PC-3 (cell line): ENCODE measurements at places on chromosomes 5 and 9. TPM values are rescaled to one million over a fixed set of nuclear protein-coding genes. Genes with fewer than 3 reads are reported as not detected.

GRCh38 chr5:158451993-158452672 lies 593.2 kb upstream of the CLINT1 start:
- no peaks in the 10 kb centered on the region for H3K36me3 ChIP-seq
- no peak overlapping the region for H3K27ac ChIP-seq
- H3K4me1 ChIP-seq, result peaks cover 10% of the 10 kb centered on the region; the same call in 1 of the 2 replicates
- peaks cover 27% of the 10 kb centered on the region for H3K27me3 ChIP-seq
- DNase-seq, result no peak

- DNase-seq, result no peak
- H3K27me3 ChIP-seq, result no peaks in the 10 kb centered on the region
- no peak overlapping the region for H3K27ac ChIP-seq
- no peak overlapping the region for H3K4me3 ChIP-seq
- no peaks in the 10 kb centered on the region for H3K36me3 ChIP-seq
- no peaks in the 10 kb centered on the region for H3K4me1 ChIP-seq
Observed at GRCh38 chr5:74596927-74597326, 43.6 kb downstream of the ENC1 start.

DNA sequence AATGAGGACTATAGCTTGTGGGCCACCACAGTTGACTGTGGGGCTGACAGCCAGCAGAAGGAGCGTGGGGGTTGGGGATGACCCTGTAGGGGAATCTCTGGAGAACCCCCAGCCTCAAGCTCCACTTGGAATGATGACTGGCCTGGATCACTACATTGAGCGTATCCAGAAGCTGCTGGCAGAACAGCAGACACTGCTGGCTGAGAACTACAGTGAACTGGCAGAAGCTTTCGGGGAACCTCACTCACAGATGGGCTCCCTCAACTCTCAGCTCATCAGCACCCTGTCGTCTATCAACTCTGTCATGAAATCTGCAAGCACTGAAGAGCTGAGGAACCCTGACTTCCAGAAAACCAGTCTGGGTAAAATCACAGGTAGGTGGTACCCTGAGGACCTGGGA lies 128.4 kb upstream of the DMRT1 start:
- H3K4me3 ChIP-seq, result no peak overlapping the region
- H3K27me3 ChIP-seq, result no peaks in the 10 kb centered on the region
- no peak overlapping the region for H3K27ac ChIP-seq
- peaks cover 10% of the 10 kb centered on the region; the same call in 1 of the 2 replicates for H3K36me3 ChIP-seq
- H3K4me1 ChIP-seq, result peaks cover 9% of the 10 kb centered on the region

DNA sequence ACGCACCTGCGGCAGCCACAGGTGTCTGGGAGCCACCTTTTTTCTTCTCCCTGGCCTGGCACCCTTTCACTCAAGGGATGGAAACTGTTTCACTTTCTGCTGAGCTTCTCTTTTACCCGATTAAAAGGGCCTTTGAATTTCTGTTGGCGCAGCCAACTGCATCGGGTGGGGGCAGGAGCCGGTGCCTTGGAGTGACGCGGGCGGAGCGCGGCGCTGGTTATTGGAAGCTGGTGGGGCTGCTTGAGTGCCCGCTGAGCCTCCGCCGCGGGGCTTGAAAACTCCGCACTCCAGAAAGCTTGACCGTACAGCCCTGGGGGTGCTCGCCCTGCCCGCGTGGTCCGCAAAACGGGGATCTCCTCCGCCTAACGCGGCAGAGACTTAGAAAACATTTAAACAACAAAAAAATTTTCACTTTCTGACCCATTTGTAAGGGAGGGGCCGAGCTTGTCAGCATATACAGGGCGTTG lies 52.0 kb upstream of the TJP2 start:
- peak overlapping the region; percentile 99 for H3K27ac ChIP-seq
- H3K4me1 ChIP-seq, result peaks cover 14% of the 10 kb centered on the region
- peak; percentile 48 for DNase-seq
- peak overlapping the region; percentile 79 for H3K4me3 ChIP-seq

- DNase-seq, result no peak
- H3K27ac ChIP-seq, result no peak overlapping the region
- peaks cover 68% of the 10 kb centered on the region for H3K27me3 ChIP-seq
- no peaks in the 10 kb centered on the region for H3K36me3 ChIP-seq
Observed at GRCh38 chr5:158205992-158206391, 347.0 kb upstream of the CLINT1 start.

DNA sequence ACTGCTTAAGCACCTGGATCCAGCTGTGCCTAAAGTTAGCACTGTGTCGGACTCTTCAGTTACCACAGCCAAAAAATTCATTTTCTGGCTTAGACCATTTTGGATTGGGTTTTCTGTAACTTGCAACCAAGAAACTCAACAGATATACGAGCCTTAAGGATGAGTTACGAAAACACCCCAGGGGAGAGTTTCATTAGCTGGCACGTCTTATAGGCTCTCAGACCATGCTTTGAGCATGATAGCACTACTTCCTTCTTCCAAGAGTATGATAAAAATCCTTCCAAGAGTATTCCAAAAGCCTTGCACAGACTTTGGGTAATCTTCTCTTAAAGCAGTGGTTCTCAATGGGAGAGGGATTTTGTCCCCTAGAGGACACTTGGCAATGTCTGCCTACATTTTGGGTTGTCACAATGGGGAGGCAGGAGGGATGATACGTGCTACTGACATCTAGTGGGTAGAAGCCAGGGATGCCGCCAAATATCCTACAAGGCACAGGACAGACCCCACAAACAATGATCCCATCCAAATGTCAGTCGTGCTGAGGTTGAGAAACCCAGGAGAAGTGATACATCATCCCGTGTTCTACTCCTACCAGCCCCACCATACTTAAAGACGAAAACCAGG lies 64.8 kb downstream of the SMIM23 start:
- H3K4me3 ChIP-seq, result no peak overlapping the region
- H3K27ac ChIP-seq, result no peak overlapping the region
- H3K27me3 ChIP-seq, result no peaks in the 10 kb centered on the region
- H3K36me3 ChIP-seq, result no peaks in the 10 kb centered on the region

DNA sequence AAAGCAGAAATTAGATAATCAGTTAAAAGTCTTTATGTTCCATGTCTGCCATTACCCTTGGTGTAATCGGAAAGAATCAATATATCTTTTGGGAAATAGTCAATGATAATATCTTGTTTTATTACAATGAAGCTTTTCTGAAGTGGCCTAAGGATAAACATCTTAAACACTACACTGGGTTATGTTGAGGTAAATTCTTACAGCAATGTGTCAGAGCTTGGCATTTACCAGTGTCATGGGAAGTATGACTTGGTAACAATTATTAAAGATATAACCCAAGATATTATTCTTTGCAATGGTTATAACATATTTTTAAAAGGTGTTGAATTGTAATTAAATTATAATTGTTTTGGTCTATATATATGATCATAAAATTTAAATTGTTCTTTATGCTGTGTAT lies 84.7 kb downstream of the CFAP95 start:
- H3K27me3 ChIP-seq, result no peaks in the 10 kb centered on the region
- peaks cover 3% of the 10 kb centered on the region for H3K4me1 ChIP-seq
- no peak overlapping the region for H3K27ac ChIP-seq
- H3K4me3 ChIP-seq, result no peak overlapping the region
- no peaks in the 10 kb centered on the region for H3K36me3 ChIP-seq
- peak; percentile 30 for DNase-seq

- peaks cover 14% of the 10 kb centered on the region for H3K4me1 ChIP-seq
- H3K4me3 ChIP-seq, result no peak overlapping the region
- no peaks in the 10 kb centered on the region for H3K27me3 ChIP-seq
- H3K36me3 ChIP-seq, result no peaks in the 10 kb centered on the region
- no peak overlapping the region for H3K27ac ChIP-seq
- no peak for DNase-seq
Observed at GRCh38 chr9:33436445-33436844, 10.9 kb downstream of the AQP3 start.

DNA sequence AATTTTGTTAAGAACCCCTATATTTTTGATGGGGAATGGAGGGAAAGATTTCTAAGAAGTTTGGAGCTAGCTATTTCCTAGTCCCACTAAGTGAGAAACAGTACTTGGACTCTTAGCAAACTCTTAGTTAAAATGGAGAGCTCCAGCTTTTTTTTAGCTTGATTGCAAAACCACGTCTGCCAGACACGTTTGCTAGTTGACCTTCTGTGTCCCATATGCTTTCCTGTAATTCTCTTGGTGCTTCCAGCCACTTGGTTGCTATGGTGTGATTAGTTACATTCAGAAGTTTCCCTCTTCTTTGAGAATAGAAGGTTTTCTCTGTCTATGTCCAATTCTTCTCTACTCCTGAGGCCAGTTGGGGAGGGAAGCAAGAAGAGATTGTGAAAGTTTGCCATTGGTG lies 417.0 kb upstream of the TLE4 start:
- H3K36me3 ChIP-seq, result no peaks in the 10 kb centered on the region
- DNase-seq, result no peak
- H3K27me3 ChIP-seq, result no peaks in the 10 kb centered on the region
- H3K27ac ChIP-seq, result no peak overlapping the region

DNA sequence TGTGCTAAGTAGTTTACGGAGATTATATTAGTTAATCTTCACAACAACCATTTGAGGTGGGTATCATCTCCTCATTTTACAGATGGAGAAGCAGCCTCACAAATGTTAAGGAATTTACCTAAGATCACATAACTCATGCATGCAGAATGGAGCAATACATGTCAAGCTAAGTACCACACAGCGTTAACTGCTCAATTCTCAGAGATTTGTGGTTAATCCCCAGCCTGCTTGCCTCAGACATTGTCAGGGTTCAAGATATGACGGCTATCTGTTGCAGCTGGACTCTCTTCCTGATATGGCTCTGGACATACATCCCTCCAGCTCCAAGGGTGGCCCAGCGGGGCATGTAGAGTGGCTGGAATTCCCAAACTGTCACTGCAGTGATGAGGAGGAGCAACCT lies 7.3 kb upstream of the ZNF346 start:
- no peaks in the 10 kb centered on the region for H3K27me3 ChIP-seq
- H3K4me3 ChIP-seq, result no peak overlapping the region
- no peaks in the 10 kb centered on the region for H3K36me3 ChIP-seq
- no peak overlapping the region for H3K27ac ChIP-seq
- H3K4me1 ChIP-seq, result no peaks in the 10 kb centered on the region

GRCh38 chr5:166594567-166594966 lies 1696.9 kb upstream of the WWC1 start:
- no peaks in the 10 kb centered on the region for H3K27me3 ChIP-seq
- H3K27ac ChIP-seq, result peak overlapping the region; percentile 43; the same call in 1 of the 2 replicates
- no peaks in the 10 kb centered on the region for H3K4me1 ChIP-seq
- H3K4me3 ChIP-seq, result no peak overlapping the region
- H3K36me3 ChIP-seq, result no peaks in the 10 kb centered on the region
- peak; percentile 47 for DNase-seq

GRCh38 chr5:132229236-132229635 lies 1.6 kb upstream of the P4HA2 start:
- DNase-seq, result no peak
- no peaks in the 10 kb centered on the region for H3K27me3 ChIP-seq
- peaks cover 20% of the 10 kb centered on the region for H3K4me1 ChIP-seq
- H3K4me3 ChIP-seq, result no peak overlapping the region

GRCh38 chr5:152933056-152933455 lies 528.0 kb upstream of the NMUR2 start:
- H3K4me3 ChIP-seq, result no peak overlapping the region
- H3K27ac ChIP-seq, result no peak overlapping the region
- no peaks in the 10 kb centered on the region for H3K4me1 ChIP-seq
- H3K27me3 ChIP-seq, result no peaks in the 10 kb centered on the region
- DNase-seq, result no peak

- H3K4me1 ChIP-seq, result peaks cover 3% of the 10 kb centered on the region; the same call in 1 of the 2 replicates
- no peak overlapping the region for H3K4me3 ChIP-seq
- DNase-seq, result no peak
- H3K27ac ChIP-seq, result no peak overlapping the region
- no peaks in the 10 kb centered on the region for H3K36me3 ChIP-seq
- no peaks in the 10 kb centered on the region for H3K27me3 ChIP-seq
Observed at GRCh38 chr9:114419796-114420195, 32.0 kb upstream of the AKNA start.

GRCh38 chr5:90161414-90161813 lies 248.1 kb downstream of the CETN3 start:
- H3K36me3 ChIP-seq, result no peaks in the 10 kb centered on the region
- peak; percentile 29 for DNase-seq
- H3K27ac ChIP-seq, result no peak overlapping the region
- no peaks in the 10 kb centered on the region for H3K27me3 ChIP-seq
- no peaks in the 10 kb centered on the region for H3K4me1 ChIP-seq

DNA sequence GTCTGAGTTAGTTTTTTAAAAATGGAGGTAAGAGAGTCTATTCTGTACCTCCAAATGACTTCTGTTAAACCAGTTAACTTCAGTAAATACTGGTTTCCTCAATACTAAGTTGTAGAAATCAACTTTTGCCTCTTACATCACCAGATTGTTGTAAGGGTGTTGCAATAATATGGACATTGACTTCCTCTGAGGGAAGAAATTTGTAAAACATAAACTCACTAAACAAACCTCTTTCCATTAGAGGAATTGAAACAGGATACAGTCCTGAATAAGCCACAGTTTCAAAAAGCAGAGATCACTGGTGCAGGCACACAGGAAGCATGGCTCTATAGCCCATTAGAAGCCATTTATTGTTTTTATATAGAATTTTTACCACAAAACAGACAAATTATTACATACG lies 32.7 kb upstream of the SLCO6A1 start:
- peaks cover 14% of the 10 kb centered on the region for H3K27me3 ChIP-seq
- H3K4me3 ChIP-seq, result no peak overlapping the region
- no peaks in the 10 kb centered on the region for H3K4me1 ChIP-seq
- no peak overlapping the region for H3K27ac ChIP-seq

DNA sequence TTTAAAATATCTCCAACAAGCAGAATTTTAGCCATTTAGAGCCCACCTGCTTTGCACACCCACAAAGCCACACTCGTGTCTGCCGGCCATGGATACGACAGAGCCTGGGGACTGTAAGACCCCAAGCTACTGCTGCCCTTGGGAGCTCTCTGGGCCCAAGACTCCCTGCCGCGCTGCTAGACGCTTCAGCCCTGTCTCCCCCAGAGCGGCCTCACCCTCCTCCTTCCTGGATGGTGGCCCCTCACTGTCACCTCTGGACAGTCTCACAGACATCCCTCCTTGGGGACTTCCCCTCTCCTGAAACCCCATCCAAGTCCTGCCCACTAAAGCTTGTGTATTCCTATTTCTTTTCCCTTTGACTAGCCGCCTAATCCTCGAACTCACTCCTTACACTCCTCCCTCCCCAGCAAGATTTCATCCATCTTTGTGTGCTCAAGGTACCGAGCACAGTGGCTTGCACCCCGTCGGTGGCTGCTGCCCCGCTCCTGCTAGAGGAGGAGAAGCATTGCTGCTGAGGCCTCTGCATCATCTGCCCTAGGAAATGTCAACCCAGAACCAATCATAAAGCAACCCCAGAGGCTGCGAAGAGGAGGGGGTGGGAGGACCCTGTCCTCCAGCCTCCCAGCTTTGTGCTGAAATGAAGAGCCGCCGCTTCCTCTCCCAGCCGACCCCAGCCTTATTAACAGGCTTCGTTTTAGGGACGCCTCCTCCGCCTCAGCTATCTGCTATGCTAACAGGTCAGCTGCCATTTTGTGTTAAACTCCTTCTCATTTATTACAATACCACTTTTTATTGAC lies 71.2 kb downstream of the CFAP77 start:
- no peak overlapping the region for H3K27ac ChIP-seq
- H3K36me3 ChIP-seq, result no peaks in the 10 kb centered on the region
- H3K27me3 ChIP-seq, result peaks cover 19% of the 10 kb centered on the region
- DNase-seq, result no peak
- H3K4me3 ChIP-seq, result no peak overlapping the region

The LCN2 gene
- 153 and 154 TPM in 2 replicates for total RNA-seq

The FRMD3 gene
- total RNA-seq, result 3.9 and 6.0 TPM in 2 replicates

The ISL1 gene
- 1.4 and 1.5 TPM in 2 replicates for total RNA-seq

The INSL6 gene
- total RNA-seq, result not detected in 2 replicates
